ENCODE measurements at places on chromosomes 16 and 17. TPM values are rescaled to one million over a fixed set of nuclear protein-coding genes. Genes with fewer than 3 reads are reported as not detected.

Gene HAS3
- polyA plus RNA-seq, result not detected

Gene OR1E2
- polyA plus RNA-seq, result not detected

Gene TEDC2
- not detected for polyA plus RNA-seq

Gene SLC52A1
- not detected for polyA plus RNA-seq

Gene CCL8
- polyA plus RNA-seq, result not detected

Gene C16orf74
- polyA plus RNA-seq, result 129 TPM

Gene SETD6
- 9.6 TPM for polyA plus RNA-seq

Gene TBC1D3G
- 0.31 TPM for polyA plus RNA-seq

Gene CDT1
- polyA plus RNA-seq, result 0.17 TPM

Gene CNTD1
- 0.67 TPM for polyA plus RNA-seq

DNA sequence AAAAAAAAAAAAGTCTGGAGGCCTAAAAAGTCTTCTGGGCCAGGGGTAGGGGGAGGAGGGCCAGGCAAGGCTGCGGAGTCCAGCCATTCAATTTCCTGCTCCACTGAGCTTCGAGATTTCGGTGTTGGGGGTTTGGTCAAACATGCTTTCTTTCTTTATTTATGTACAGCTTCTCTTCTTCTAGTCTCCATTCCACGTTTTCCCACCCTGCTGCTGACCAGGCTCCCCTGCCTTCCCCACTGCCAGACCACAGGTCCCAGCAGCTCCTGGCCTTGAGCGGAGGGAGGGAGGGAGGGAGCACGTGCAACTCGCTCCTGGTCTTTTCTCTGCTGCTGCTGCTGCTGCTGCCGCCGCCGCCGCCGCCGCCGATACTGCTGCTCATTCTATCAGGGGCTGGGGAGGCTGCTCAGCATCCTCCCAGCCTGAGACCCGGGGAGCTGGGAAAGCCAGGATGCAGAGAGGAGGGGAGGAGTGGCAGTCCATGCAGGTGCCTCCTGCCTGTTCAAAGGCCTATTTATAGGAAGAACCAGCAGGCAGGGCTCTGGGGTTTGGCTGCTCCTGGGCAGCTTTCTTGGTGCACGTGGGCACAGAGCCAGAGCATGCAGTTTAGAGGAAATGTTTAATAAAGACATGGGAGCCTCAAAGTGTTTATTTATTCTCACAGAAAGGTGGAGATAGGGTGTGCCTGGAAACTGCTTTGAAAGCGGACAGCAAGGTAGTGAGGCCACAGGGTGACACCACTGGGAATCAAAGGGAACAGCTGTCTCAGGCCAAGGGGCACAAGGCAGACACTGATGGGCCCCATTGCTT lies 23.4 kb upstream of the ZFHX3 start:
- no peak for DNase-seq

- no peak for DNase-seq
Observed at GRCh38 chr16:85539629-85540291, 73.4 kb upstream of the GSE1 start.

DNA sequence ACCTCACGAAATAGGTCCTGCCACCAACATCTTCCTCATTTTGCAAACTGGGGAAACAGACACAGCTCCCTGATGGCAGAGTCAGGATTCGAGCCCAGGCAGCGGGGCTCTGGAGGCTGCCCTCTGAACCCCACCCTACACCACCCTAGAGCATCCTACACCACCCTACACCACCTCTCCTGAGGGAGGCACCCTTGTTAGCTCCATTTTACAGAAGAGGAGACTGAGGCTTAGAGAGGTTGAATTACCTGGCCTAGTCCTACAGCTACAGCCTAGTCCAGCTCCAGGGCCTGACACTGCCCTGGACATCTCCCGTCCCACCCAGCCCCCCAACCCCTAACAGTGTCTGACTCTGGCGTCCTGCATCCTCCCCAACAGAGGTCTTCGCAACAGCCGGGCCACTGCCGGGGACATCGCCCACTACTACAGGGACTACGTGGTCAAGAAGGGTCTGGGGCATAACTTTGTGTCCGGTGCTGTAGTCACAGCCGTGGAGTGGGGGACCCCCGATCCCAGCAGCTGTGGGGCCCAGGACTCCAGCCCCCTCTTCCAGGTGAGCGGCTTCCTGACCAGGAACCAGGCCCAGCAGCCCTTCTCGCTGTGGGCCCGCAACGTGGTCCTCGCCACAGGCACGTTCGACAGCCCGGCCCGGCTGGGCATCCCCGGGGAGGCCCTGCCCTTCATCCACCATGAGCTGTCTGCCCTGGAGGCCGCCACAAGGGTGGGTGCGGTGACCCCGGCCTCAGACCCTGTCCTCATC lies 3.2 kb upstream of the NECAB2 start:
- no peak for DNase-seq

- DNase-seq, result no peak
Observed at GRCh38 chr16:55370762-55371482, 46.9 kb downstream of the IRX6 start.

GRCh38 chr17:81931557-81932332 lies 4.2 kb upstream of the MAFG start:
- no peak for DNase-seq

- DNase-seq, result no peak
Observed at GRCh38 chr17:77125432-77125901, 15.3 kb upstream of the SEC14L1 start.

- no peak for DNase-seq
Observed at GRCh38 chr16:68310437-68310773, 341 bp downstream of the SLC7A6OS start.
